ENCODE measurements at places on chromosomes 16 and 17. TPM values are rescaled to one million over a fixed set of nuclear protein-coding genes. Genes with fewer than 3 reads are reported as not detected.

TRPV2 gene
- total RNA-seq: 47.6 TPM

TENT4B gene
- 19.2 TPM for total RNA-seq

FOXL1 gene
- total RNA-seq: not detected

ODAD4 gene
- total RNA-seq: 1.4 TPM

CLEC18A gene
- 0.36 TPM for total RNA-seq

ZDHHC1 gene
- 0.60 TPM for total RNA-seq

TTYH2 gene
- total RNA-seq: 4.9 TPM

GLTPD2 gene
- total RNA-seq: not detected

CSF3 gene
- not detected for total RNA-seq

HS3ST2 gene
- total RNA-seq: not detected

ABCC3 gene
- total RNA-seq: not detected

HSD3B7 gene
- 1.3 TPM for total RNA-seq

COTL1 gene
- total RNA-seq: 677 TPM

RGS11 gene
- total RNA-seq: not detected

COPZ2 gene
- 4.6 TPM for total RNA-seq

KCNAB3 gene
- 7.2 TPM for total RNA-seq

MPDU1 gene
- 50.9 TPM for total RNA-seq

MFAP4 gene
- total RNA-seq: 0.47 TPM

SCGB1C2 gene
- not detected for total RNA-seq

HS3ST6 gene
- not detected for total RNA-seq

GHDC gene
- 14.9 TPM for total RNA-seq

WNT3 gene
- 0.09 TPM for total RNA-seq

TMEM88 gene
- total RNA-seq: 2.4 TPM

ABCC6 gene
- not detected for total RNA-seq

CHST5 gene
- total RNA-seq: not detected

DBF4B gene
- 23.3 TPM for total RNA-seq

BHLHA9 gene
- not detected for total RNA-seq

MRPL58 gene
- 62.4 TPM for total RNA-seq

KCNG4 gene
- not detected for total RNA-seq

CLDN7 gene
- 1.5 TPM for total RNA-seq

DPH1 gene
- 32.5 TPM for total RNA-seq

KRTAP4-4 gene
- not detected for total RNA-seq

TMC8 gene
- 182 TPM for total RNA-seq

BEAN1 gene
- total RNA-seq: not detected

KRT25 gene
- not detected for total RNA-seq

SEPTIN12 gene
- not detected for total RNA-seq

SCN4A gene
- total RNA-seq: 0.23 TPM

CSH1 gene
- total RNA-seq: not detected

FGF11 gene
- 16.5 TPM for total RNA-seq

HLF gene
- total RNA-seq: 0.25 TPM

PRAC1 gene
- total RNA-seq: not detected

GUCY2D gene
- not detected for total RNA-seq

TBC1D3E gene
- not detected for total RNA-seq

VAMP2 gene
- total RNA-seq: 33.7 TPM

NLRC3 gene
- 19.8 TPM for total RNA-seq

KRT33A gene
- not detected for total RNA-seq

Measured in activated CD8-positive, alpha-beta T cell treated with anti-CD3 and anti-CD28 coated beads for 36 hours (primary cell).